ENCODE measurements at places on chromosomes 11 and 22.

DNA sequence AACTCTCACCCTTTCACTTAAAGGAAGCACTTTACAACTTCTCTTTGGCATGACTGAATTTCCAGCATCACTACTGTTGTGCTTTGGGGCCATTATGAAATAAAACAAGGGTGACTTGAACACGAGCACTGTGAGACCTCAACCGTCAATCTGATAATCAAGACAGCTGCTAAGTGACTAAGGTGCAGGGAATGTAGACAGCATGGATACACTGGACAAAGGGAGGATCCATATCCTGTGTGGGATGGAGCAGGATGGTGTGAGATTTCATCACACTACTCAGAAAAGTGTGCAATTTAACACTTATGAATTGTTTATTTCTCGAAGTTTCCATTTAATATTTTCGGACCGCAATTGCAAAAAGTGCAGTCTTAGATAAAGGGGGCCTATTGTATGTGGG is 16.1 kb upstream of the EXPH5 start:
- DNase-seq: no peak

GRCh38 chr22:27259433-27259832 is 542.1 kb downstream of the MN1 start:
- no peak for DNase-seq

- DNase-seq: no peak
Measured at GRCh38 chr11:27616711-27617110, 83.5 kb downstream of the BDNF start.

DNA sequence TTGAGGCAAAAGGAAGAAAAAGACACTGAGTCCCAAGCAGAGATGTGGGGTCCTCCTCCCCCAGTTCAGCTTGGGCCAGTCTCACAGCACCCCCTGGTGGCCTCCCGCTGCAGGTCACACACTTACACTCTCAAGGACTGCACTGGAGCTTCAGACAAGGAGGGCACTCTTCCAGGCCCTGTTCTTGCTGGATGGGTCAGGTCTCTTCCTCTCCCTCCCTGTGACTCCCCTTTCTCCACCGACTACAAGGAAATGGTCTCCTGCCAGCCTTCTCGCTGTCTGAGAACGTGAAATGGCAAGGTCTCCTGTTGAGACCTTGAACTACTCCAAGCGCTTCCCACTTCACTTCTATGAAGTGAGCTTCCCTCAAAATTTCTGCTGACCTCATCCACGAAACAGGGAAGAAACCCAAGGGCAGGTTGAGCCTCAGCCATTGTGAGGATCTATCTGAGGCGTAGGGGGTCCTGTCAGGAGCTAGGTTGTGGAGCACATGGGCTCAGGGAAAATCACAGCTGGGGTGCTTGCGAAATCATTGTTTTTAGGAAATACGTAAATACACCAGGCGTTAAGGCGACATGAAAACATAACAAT is 11.2 kb upstream of the IGLL1 start:
- peak; percentile 82 for DNase-seq

DNA sequence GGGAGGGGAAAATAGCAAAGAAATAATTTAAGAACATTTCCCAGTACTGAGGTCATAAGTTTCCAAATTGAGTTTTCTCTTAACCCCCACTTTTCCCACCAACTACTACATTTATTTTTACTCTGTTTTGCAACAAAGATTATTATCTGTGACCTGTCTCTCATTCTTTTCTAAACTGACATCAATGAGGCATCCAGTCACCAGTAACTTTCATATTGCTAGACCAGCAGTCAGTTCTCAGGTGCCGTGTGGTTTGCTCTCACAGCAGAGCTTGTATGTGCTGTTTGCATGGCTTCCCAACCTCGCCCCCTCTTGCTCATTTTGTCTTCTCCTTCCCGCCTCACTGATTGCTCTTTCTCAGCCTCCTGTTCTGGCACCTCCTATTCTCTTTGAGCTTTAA is 1091.3 kb downstream of the TBC1D22A start:
- DNase-seq: no peak

DNA sequence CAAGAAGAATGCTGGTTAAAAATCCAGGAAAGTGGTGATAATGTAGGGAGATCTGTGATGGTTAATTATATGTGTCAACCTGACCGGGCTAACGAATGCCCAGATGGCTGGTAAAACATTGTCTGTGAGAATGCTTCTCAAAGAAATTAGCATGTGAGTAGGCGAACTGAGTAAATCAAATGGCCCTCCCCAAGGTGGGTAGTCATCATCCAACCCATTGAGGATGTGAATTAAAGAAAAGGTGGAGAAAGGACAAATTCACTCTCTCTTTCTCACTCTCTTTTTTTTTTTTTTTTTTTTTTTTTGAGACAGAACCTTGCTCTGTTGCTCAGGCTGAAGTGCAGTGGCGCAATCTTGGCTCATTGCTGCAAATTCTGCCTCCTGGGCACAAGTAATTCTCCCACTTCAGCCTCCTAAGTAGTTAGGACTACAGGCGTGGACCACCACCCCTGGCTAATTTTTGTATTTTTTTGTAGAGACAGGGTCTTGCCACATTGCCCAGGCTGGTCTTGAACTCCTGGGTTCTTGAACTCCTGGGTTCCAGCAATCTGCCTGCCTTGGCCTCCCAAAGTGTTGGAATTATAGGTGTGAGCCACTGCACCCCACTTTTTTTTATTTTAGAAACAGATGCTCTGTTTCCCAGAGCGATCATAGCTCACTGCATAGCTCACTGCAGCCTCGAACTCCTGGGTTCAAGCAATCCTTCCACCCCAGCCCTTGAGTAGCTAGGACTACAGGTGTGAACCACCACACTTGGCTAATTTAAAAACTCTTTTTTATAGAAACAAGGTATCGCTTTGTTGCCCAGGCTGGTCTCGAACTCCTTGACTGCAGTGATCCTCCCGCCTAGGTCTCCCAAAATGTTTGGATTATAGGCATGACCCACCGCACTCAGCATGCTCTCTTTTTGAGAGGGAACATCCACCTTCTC is 22.0 kb upstream of the P2RY6 start:
- no peak for DNase-seq

GRCh38 chr22:17370026-17370765 is 936 bp downstream of the CECR2 start:
- DNase-seq: peak; percentile 60

GRCh38 chr11:27122001-27122400 is 81.4 kb downstream of the BBOX1 start:
- no peak for DNase-seq

- DNase-seq: no peak
Measured at GRCh38 chr22:28297504-28297903, 378.4 kb upstream of the PITPNB start.

DNA sequence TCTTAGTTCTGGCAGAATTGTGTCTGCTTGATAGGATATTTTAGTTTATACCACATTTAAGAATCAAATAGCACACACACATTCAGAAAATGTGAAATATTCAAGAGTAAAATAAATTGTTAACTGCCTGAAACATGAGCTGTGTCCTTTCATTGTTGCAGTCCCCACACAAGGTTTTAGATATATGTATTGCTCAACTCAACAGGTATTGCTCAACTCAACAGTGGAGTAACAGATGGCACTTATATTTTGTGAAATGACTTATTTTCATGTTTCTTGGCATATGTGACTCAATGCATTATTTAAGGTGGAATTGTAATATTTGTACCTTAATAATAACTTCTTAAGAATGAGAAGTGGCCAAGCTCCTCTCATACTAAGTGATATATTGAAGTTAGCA is 760.3 kb downstream of the CNTN5 start:
- no peak for DNase-seq

DNA sequence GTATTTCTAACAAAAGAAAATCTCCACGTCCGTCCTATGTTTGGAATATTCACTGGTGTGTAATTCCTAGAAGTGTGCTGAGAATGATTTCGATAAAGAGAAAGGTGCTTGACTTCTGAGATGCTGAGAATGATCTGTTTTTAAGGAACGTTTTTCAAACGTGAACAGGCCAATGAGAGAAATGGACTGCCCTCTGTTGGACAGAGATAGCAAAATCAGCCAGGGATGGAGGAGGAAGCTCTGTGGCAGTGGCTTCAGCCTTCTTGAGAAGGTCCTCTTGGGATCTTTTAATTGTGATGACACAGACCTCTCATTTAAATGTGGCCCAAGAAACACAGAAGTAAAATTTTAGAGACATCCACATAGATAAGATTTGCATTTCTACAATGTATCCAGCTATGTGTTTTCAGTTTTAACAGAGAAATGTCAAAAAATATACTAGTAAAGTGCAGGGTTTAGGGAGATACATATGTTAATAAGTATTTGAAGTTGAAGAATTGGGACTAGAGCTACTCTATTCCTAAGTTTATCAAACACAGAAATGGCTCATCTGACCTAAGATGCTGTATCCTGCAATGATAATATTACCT is 84.0 kb upstream of the RCN1 start:
- peak; percentile 66 for DNase-seq

DNA sequence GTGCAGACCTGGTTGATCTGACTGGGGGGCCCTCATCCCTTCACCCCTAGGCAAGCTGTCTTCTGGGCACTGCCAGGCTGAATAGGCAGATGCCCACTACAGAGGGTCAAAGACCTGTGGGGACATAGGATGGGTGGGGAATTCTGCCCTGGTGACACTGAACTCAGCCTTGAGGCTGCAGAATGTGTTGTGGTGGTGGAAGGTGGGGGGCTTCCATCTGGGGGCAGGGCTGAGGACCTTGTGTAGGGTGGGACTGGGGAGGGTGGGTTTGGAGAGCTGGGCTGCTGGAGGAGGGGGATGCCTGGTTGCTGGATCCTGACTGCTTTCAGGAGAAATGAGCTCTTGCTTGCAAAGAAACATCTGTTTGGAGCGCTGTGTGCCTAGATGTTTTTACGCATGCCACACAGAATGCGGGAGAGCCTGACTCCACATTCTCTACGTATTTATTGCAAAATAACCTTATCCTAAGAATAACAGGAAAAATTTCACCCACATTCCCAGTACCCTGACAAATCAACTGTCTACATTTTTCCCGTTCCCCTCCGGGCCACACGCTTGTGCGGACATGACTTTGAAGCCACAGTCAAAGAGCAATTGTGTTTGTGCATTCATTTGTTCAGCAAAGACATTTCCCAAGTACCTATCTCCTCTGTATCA is 18.3 kb downstream of the SMIM38 start:
- no peak for DNase-seq

DNA sequence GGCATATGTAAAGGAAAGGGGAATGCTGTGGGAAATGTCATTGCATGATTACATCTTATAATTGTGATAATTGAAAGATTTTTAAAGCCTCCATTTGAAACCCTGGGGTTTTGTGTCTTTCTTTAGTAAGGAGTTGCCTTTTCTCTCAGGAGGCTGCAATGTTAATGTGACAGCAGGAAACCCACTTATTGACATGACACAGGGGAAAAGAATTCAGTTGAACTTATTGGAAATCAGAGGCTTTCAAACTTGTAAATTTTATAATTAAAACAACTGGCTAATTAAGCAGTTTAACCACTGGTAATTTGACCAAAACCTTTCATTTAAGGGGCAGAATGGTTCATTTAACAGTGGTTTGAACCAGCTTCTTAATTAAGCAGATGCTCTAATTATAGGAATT is 31.2 kb downstream of the MRPL48 start:
- DNase-seq: no peak

DNA sequence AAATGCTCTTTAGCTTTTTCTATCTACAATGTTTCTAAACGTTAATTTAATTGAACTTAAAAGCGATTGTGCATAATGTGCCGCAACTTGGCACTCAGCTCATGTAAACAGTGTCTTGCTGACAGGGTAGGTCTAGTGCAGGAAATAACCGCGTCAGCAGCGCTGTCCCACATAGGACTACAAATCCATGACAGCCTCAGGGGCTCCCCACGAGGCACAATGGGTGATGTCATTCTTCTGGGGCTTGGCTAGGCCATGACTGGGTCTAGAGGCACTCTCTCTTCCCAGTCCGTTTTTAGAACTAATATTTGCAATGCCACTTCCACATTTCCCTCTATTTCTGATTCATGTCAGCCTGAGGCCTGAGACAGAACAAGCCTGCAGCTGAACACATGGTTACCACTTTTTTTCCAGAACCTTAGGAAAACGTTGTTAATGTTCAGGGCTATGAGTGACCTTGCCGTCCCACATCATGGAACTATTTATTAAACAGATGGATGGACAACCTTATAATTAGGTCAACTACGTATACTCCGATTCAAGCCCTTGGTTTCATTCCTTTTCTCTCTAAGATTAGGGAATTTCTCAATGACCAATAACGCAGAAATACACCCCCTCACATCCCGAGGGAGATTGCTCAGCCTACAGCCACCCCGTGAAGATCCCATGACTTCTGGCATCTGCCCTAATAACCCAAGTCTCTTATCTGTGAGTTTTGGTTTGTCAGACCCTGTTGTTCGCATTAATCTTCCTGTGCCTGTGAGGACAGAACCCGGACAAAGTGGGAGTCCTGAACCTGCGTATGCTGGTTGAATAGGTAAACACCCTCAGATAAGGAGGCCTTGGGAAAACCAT is 19.4 kb upstream of the SNX32 start:
- DNase-seq: no peak

- DNase-seq: no peak
Measured at GRCh38 chr22:26985931-26986782, 328.8 kb downstream of the MIAT start.

GRCh38 chr11:1450949-1451710 is 35.4 kb downstream of the MOB2 start:
- DNase-seq: no peak

- no peak for DNase-seq
Measured at GRCh38 chr11:24422376-24422775, 74.5 kb upstream of the LUZP2 start.

GRCh38 chr11:16365581-16366228 is 9.4 kb upstream of the SOX6 start:
- no peak for DNase-seq

DNA sequence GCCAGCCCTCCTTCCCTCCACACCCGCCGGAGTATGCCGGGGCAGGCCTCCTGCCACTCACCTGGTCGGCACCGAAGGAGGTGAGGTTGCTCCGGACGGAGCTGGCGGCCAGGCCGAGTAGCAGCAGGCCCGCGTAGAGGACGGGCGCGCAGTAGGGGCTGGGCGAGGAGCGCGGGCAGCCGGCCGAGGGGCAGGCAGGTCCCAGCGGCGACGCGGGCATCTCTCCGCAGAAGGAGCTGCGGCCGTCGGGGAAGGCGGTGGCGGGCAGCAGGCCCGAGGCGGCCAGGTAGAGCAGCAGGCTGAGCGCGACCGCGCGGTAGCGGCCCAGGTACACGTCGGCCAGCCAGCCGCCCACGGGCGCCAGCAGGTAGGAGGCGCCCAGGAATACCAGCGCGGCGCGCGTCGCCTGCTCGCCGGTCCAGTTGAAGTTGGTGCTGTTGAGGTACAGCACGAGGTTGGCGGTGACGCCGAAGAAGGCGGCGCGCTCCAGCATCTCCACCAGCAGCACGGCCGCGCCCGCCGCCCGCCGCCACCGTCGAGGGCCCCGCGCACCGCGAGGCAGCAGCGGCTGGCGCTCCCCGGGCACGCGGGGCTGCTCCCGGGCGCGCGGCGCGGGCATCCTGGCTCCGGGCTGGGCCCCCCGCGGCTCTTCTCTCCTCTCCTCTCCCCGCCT is 907 bp downstream of the SLC15A3 start:
- DNase-seq: peak; percentile 56
